ENCODE measurements at places on chromosomes 12 and 14.

DNA sequence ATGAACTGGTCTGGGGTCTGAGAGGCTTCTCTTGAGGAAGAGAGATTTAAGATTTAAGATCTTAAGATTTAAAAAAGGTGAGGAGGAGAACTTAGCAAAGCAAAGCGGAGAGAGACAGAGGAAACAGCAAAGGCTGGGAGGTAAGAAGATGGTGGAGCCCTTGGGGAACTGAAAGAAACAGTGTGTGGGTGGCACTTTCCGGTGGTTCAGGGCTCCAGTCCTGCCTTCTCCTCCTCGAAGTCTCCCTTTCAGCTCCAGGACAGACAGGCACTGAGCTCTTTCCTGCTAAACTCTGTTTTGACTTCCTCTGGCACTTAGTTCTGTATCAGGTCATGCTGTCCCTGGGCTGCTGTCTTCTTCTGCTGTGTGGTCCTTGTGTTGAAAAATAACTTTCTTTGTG is 298.7 kb upstream of the SRRM4 start:
- DNase-seq = no peak

- no peak for DNase-seq
These were observed 56.8 kb upstream of the LRRK2 start for GRCh38 chr12:40168001-40168400.

- peak; percentile 90 for DNase-seq
These were observed 133.1 kb downstream of the TMEM30B start for GRCh38 chr14:61147831-61148549.

DNA sequence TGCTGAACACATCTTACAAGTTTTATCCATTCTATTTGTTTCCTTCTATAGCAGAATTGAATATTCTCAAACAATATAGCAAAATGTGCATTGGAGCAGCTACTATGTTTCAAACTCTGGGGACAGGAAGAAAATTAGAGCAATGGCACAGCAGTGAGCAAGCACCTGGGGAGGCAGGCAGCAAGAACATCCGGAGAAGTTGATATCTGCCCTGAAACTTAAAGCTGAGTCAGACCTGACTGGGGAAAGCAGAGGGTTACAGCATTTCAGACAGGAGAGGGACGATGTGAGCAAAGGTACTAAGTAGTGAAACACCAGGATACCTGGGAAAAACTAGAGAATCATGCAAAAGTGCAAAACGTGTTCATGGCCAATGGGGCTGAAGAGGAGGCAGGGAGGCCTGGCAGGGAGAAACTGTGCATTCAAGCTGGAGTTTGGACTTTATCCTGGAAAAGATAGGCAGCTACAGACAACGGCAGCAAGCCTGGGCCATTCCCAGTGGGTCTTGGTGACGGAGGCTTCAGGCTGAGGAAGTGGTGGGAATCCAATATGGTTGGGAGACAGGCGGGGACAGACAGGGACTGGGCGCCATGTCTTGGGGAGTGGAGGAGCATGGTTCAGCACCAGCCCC is 118.0 kb upstream of the CDKN3 start:
- no peak for DNase-seq

DNA sequence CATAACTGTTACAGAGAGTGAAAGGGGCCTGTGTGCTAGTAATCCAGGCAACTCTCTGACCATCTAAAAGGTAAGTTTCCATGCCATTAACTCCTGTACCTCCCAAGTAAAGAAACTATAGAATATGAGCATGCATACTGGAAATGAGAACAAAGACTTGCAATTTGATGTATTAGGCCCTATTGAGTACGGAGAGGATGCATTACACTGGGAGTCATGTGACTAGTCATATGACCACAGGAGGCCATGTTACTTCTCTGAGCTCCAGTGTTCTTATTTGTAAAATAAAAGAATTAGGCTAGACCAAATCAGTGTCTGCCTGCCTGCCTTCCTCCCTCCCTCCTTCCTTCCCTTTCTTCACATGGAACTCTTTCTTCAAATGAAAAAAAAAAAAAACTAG is 440.1 kb upstream of the CCDC196 start:
- no peak for DNase-seq

- DNase-seq = no peak
These were observed 413.2 kb downstream of the SOX5 start for GRCh38 chr12:23536293-23536692.

DNA sequence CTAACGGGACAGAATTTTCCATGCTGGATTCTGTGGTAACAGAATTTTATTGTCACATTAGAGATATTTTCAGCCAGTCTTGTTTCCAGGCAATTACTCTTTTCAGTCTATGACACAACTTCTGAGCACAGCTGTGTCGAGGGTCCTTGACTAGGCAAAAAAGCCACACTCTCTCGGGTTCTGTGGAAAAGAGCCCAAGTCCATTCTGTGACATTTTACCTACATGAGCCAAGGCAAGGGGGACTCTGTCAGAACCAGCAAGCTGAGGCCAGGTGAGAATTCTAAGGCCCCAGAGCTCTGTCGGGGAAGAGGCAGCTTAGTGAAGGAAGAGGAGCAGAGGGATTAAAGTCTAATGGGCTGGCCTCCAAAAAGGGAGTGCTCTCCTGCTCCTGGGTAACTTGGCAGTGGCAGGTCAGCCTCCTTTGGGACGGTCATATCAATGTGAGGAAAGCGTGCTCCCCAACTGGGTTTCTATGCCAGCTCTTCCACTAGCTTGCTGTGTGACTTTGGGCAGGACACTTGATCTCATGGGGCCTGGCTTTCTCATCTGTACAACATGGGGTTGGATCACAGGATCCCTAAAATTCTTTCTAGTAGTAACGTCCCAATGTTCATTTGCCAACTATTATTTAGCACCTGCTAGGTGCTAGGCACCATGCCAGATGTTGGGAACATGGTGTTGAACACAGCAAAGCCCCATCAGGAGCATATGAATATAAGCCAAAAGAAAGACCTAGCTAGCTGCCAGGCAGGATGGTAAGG is 16.0 kb upstream of the RIC8B start:
- no peak for DNase-seq

GRCh38 chr12:103745962-103746361 is 95.1 kb downstream of the NT5DC3 start:
- DNase-seq = no peak

GRCh38 chr14:32102968-32103367 is 25.9 kb downstream of the ARHGAP5 start:
- DNase-seq = no peak

DNA sequence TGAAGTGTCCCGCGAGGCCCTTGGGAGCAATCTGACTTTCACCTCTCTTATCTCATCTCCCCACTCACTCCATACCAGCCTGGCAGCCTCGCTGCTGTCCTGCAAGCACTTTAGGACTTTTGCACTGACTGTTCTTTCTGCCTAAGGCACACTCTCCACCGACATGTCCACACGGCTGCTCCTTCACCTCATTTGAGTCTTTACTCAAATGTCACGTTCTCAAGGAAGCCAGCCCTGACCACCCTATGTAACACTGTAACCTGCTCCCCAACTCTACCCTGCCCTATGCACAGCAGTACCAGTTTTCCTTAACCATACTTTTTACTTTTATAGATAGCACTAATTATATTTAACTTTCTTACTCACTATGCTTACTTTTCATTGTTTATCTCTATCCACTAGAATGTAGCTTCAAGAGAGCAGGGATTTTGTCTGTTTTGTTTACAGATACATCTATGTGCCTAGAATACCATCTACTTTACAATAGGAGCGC is 32.0 kb downstream of the PRKD1 start:
- no peak for DNase-seq

GRCh38 chr12:104340925-104341611 is 37.5 kb downstream of the EID3 start:
- no peak for DNase-seq

DNA sequence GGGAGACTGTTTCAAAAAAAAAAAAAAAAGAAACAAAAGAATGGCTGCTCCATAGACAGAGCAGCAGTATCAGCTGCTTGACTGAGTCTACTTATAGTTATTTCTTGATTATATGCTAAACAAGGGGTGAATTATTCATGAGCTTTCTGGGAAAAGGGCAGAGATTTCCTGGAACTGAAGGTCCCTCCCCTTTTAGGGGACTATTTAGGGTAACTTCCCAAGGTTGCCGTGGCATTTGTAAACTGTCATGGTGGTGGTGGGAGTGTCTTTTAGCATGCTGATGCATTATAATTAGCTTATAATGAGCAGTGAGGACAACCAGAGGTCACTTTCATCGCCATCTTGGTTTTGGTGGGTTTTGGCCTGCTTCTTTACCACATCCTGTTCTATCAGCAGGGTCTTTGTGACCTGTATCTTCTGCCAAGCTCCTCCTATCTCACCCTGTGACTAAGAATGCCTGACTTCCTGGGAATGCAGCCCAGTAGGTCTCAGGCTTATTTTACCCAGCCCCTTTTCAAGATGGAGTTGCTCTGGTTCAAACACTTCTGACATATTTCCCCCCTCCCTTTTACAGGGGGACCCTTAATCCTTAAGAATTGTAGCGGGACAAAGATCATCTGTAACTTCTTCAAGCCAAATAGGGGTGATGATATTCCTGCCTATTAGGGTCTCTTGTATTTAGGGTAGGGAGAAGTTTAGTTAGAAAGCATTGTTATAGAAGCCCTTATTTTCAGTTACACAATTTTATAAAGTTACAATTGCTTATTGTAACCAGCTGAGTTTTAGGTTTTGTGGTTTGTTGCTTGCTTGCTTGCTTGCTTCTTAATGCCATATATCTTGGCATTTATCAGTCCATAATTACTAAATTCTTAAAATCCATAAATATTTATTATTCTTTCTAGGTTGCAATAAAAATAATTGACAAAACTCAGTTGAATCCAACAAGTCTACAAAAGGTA is 42.5 kb downstream of the MARK3 start:
- DNase-seq = peak; percentile 73

DNA sequence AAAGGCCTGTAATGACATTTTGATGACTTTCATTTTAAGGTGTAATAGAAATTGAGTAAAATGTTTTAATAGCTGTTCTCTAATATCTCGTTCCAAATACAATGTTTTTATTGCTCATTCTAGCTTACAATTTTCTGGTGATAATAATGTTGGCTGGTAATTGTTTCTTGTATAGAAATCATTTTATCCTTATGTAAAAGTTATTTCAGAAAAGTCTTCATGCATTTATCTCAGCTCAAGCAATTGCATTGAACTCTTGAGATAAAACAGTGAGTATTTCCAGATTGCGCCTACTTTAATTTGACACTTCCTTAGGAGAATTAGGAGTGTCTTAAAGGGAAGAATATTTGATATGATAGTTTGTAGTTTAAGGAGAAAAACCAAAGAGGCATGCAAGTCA is 4.0 kb downstream of the RMST start:
- no peak for DNase-seq

GRCh38 chr14:106665814-106666213 is 1139.4 kb downstream of the TMEM121 start:
- no peak for DNase-seq

DNA sequence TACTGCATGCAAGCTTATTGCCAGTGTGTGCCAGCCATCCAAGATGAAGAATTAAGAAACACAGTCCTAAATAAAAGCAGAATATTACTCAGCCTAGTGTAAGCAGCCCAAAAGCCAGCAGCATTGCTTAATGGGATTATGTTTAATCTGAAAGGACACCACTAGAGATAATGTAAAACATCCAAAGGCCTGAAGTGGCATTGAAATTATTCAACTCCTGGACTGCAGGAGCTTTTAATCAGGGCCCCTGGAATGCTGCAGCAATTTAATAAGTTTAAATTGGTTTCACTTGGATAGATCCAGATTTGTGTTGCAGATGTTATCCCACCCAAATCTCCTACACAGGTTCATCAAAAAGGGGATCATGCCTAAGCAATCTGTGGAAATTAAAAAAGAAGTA is 193.0 kb downstream of the C12orf50 start:
- DNase-seq = no peak

DNA sequence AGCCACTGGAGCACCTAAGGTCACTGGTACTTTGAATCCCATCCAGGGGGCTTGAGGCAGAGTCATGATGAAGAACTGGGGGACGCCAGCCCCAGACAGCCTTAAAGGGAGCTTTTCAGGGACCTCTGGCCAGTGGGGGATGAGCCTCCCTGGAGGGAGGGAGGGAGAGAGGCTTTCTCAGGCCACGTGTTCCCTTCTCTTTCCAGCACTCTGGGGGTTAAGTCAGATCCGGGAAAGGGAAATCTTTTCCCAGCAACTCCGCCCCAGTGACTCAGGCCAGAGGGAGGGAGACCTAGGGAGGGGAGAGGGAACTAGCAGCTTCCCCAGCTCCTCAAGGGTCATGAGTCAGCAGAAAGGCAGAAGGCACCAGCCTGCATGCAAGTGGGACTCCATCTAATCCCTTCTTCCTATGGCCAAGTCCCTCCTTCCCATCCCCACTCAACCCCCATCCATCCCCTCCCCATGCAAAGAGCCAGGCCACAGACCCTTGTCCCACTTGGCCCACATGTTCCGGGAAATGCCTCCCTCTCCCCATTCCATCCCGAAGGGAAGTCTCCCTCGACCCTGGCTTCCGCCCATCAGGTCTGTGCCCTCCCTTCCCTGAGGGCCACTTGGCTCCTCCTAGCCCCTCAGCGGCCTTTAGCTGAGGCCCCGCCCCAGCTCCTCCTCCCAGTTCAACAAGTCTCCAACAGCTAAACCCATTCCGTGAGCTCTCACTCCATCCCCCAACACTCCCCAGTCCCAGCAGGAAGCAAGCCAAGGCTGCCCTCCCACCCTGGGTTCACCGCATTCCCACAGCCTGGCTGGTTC is 5.6 kb downstream of the TNFRSF1A start:
- DNase-seq = peak; percentile 100

- no peak for DNase-seq
These were observed 10.4 kb upstream of the PLEKHG3 start for GRCh38 chr14:64693810-64694165.

DNA sequence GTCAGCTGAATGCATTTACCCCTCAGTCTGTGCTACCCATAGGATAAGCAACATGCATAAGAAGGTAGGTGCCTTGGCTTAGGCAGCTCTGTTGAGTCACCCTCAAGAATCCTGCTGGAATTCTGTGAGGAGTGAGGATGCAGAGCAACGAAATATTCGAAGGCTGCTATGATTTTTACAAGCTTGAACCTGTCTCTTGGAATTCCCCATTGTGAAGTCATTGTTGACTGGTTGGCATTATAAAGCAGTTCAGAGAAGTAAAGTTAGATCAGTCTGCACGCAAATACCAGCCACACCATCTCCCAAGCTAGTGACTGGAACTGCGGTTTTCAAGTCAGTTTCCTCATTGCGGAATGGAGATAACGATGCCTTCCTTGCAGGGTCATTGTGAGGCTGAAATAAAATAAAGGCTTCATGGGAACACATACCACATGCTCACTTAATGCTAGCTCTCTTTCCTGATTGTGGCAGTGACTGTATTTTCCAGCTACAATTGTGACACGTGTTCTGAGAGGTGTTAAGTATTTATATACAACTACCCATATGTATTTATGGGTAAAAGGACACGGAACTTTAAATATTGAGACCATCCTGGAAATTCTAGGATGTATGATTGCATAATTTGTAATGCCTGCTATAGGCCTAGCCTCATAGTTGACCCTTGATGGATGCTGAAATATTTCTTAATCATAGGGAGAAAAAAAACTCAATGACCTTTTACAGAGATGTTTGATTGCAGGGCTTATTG is 96.7 kb downstream of the ETV6 start:
- peak; percentile 53 for DNase-seq

- peak; percentile 81 for DNase-seq
These were observed 144.1 kb upstream of the BTG1 start for GRCh38 chr12:92289629-92290349.

GRCh38 chr14:59057551-59057950 is 130.9 kb upstream of the DAAM1 start:
- no peak for DNase-seq
